Activated CD4-positive, alpha-beta T cell treated with anti-CD3 and anti-CD28 coated beads, Interleukin-2, amount 10 ng/mL, durations not matched to agents 24 days and 14 days (primary cell): ENCODE measurements at places on chromosomes 13 and 19.

GRCh38 chr13:27280009-27280656 lies 9.5 kb downstream of the RASL11A start:
- peaks cover 18% of the 10 kb centered on the region for H3K27me3 ChIP-seq
- no peaks in the 10 kb centered on the region for H3K4me1 ChIP-seq
- no peaks in the 10 kb centered on the region for H3K36me3 ChIP-seq
- no peak for DNase-seq
- H3K27ac ChIP-seq: no peak overlapping the region

DNA sequence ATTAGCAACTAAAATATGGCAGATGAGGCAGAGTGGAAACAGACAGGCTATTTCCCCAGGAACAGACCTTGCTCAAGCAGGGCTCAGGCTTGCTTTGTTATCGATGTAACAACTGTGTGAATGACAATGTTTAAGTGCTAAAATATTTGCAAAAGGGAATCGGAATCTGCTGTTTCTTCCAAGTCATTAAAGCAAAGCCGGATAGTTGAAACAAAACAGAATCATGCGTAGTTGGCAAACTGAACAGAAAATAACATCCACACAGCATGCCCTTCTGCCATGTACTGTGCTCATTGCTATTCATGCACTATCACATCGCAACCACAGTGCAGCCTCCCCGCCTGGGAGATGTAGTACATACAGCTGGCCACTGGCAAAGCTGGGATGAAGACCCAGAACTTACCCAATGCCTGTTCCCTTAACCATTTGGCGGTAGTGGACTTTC lies 799.1 kb downstream of the DIAPH3 start:
- H3K27me3 ChIP-seq: no peaks in the 10 kb centered on the region
- no peak overlapping the region for H3K27ac ChIP-seq
- no peaks in the 10 kb centered on the region for H3K36me3 ChIP-seq
- no peaks in the 10 kb centered on the region for H3K4me1 ChIP-seq
- DNase-seq: no peak

GRCh38 chr19:45691516-45692186 lies at the start of gene SNRPD2:
SNRPD2 (minus strand) TSS chr19:45691953; CDS start chr19:45691888, 65 bp downstream.
- H3K36me3 ChIP-seq: peaks cover 54% of the 10 kb centered on the region
- DNase-seq: peak; percentile 99
- no peaks in the 10 kb centered on the region for H3K27me3 ChIP-seq
- H3K4me3 ChIP-seq: peak within 1 kb of the TSS; percentile 94

GRCh38 chr19:5984600-5984999 lies 6.7 kb upstream of the RANBP3 start:
- no peak for DNase-seq
- H3K27me3 ChIP-seq: no peaks in the 10 kb centered on the region
- H3K36me3 ChIP-seq: peaks cover 6% of the 10 kb centered on the region
- peaks cover 44% of the 10 kb centered on the region for H3K4me1 ChIP-seq
- no peak overlapping the region for H3K27ac ChIP-seq

- peaks cover 34% of the 10 kb centered on the region for H3K27me3 ChIP-seq
- peaks cover 6% of the 10 kb centered on the region for H3K36me3 ChIP-seq
- H3K4me1 ChIP-seq: peaks cover 13% of the 10 kb centered on the region
- DNase-seq: no peak
- H3K4me3 ChIP-seq: no peak overlapping the region
Measured at GRCh38 chr13:49216334-49216733, 3.8 kb upstream of the MLNR start.

- no peak overlapping the region for H3K27ac ChIP-seq
- H3K36me3 ChIP-seq: no peaks in the 10 kb centered on the region
- H3K4me3 ChIP-seq: no peak overlapping the region
Measured at GRCh38 chr13:84705982-84706710, 823.9 kb upstream of the SLITRK1 start.

GRCh38 chr13:106846571-106847448 lies 278.9 kb upstream of the ARGLU1 start:
- no peak overlapping the region for H3K4me3 ChIP-seq
- no peak overlapping the region for H3K27ac ChIP-seq
- DNase-seq: no peak
- H3K27me3 ChIP-seq: no peaks in the 10 kb centered on the region

GRCh38 chr13:67509018-67509417 lies 278.9 kb upstream of the PCDH9 start:
- H3K4me3 ChIP-seq: no peak overlapping the region
- no peak for DNase-seq
- H3K4me1 ChIP-seq: no peaks in the 10 kb centered on the region
- H3K27ac ChIP-seq: no peak overlapping the region
- no peaks in the 10 kb centered on the region for H3K27me3 ChIP-seq

DNA sequence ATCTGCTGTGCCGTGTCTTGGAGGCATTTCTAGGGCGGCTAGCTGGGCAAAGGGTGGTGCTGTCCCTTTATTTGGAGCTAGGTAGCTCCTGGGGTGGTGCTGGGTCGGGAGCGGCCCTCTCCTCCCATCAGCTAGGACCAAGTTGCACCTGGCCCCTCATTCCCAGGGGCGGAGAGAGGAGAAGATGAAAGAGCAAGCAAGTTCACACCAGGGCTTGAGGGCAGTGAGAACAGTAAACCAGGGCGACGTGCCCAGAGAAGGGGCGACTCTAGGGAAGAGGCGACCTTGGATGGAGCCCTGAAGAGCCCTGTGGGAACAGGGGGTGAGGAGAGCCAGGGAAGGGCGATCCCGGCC lies 17.0 kb upstream of the KCNN1 start:
- peak overlapping the region; percentile 73 for H3K27ac ChIP-seq
- H3K36me3 ChIP-seq: no peaks in the 10 kb centered on the region
- DNase-seq: no peak
- H3K27me3 ChIP-seq: peaks cover 51% of the 10 kb centered on the region

DNA sequence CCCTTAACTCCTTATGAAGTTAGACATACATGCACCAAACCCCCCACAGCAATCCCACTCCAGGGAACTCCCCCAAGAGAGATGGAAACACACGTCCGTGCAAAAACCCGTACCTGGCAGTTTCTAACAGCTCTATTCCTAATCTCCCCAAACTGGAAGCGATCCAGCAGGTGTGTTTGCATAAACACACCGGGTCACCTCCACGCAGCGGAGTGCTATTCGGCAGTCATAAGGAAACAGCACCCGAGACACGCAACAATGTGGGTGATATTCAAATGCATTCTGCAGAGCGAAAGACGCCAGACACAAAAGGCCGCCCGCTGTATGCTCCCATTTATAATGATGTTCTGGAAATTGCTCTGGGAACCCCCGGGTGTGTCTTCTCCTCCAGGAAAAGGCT lies 6.8 kb upstream of the ZNRF4 start:
- H3K36me3 ChIP-seq: no peaks in the 10 kb centered on the region
- H3K27ac ChIP-seq: no peak overlapping the region
- H3K4me3 ChIP-seq: no peak overlapping the region
- DNase-seq: no peak
- H3K27me3 ChIP-seq: no peaks in the 10 kb centered on the region

- no peak overlapping the region for H3K4me3 ChIP-seq
- H3K27me3 ChIP-seq: no peaks in the 10 kb centered on the region
- no peaks in the 10 kb centered on the region for H3K36me3 ChIP-seq
- H3K27ac ChIP-seq: no peak overlapping the region
- no peak for DNase-seq
- no peaks in the 10 kb centered on the region for H3K4me1 ChIP-seq
Measured at GRCh38 chr13:88005188-88005587, 334.0 kb downstream of the SLITRK5 start.

DNA sequence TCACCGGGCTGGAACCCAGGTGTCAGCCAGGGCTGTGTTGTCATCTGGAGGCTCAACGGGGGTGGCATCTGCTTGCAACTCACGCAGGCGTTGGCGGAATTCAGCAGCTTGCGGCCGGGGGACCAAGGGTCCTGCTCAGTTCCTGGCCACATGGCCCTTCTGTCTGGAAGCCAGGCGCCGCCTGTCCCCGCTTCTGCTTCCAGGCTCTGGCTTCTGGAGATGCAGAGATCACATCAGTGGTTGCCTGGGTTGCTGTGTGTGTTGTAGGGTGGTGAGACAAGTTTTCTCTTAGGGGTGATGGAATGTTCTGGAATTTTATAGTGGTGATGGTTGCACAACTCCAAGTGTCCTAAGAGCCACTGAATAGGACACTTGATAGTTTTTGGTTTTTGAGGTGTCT lies 5.0 kb downstream of the ADAT3 start:
- H3K27ac ChIP-seq: no peak overlapping the region
- H3K4me3 ChIP-seq: no peak overlapping the region
- H3K36me3 ChIP-seq: peaks cover 11% of the 10 kb centered on the region
- no peak for DNase-seq

- DNase-seq: no peak
- peaks cover 10% of the 10 kb centered on the region for H3K4me1 ChIP-seq
- H3K27ac ChIP-seq: peak overlapping the region; percentile 60
- peak overlapping the region; percentile 63 for H3K4me3 ChIP-seq
- H3K36me3 ChIP-seq: no peaks in the 10 kb centered on the region
- H3K27me3 ChIP-seq: peaks cover 30% of the 10 kb centered on the region
Measured at GRCh38 chr19:40571005-40571318, 5.7 kb upstream of the SHKBP1 start.

DNA sequence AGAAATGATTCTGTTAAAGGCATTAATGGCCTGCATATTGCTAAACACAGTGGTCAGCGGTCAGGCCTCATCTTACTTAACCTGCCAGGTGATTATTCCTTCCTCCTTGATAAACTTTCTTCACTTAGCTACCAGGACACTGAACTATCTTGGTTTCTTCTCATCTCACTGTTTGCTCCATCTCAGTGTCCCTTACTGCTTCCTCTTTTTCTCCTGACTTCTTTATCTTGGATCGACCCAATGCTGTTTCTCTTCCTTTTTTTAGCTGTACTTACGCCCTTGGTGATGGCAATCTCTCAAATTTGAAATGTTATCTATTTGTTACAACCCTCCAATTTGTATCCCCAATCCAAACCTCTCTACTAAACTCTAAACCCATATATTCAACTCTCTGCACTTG lies 7.8 kb upstream of the CLC start:
- H3K27me3 ChIP-seq: peaks cover 28% of the 10 kb centered on the region
- H3K4me3 ChIP-seq: no peak overlapping the region
- H3K27ac ChIP-seq: no peak overlapping the region
